ENCODE measurements at places on chromosomes 11 and 22.

- DNase-seq = no peak
These were observed 1.9 kb downstream of the ACR start for GRCh38 chr22:50739894-50740293.

DNA sequence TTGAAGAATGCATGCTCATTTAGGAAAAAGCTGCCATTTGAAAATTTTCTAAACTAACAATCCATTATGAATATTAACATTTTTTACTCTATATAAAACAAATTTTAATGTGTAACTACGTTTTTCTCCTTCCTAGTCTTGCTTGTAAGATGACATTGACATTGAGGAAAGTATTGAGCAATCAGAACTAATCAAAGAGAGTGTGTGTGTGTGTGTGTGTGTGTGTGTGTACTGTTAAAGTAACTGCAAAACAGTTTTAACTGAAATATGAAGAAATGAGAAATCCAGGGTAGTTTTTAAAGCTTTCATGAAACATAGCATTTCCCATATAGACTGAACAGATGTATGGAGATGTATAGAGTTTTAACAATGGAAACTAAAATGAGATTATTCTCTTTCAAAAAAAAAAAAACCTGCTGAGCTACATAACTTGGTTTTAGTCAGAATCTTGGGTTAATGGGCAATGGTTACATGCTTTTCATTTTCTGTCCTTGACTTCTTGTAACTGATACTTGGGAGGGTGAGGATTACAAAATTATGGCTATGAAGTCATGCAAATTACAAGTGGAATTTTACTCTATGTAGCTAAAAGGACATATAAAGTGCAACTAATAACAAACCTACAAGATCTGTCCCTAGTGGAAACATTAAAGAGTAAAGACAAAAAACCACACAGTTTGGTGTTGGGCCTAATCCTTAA, 2.0 kb downstream of the PDGFD start:
- no peak for DNase-seq

GRCh38 chr11:124920870-124921609, 2.0 kb downstream of the HEPN1 start:
- DNase-seq = peak; percentile 75

GRCh38 chr11:130813638-130814037, 102.6 kb downstream of the SNX19 start:
- peak; percentile 67 for DNase-seq

GRCh38 chr11:128924104-128924503, 18.6 kb downstream of the TP53AIP1 start:
- peak; percentile 30 for DNase-seq

DNA sequence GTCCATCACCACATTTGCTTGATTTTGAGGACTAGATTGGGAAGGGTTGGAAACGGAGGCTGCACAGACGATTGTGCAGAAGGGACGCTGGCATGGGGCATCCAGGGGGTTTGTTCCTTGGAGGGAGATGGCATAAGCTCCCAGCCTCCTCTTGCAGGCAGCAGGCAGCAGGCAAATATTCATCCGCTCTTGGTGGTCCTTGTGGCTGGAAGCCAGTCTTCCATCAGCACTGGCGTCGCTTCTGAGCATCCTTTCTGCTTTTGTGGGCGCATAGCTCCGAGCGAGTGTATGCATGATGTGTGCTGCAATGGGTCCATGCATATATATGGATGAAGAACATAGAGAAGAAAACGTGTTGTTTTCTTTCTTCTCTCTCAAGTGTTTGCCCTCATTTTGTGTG, 166.1 kb upstream of the NTM start:
- DNase-seq = no peak

DNA sequence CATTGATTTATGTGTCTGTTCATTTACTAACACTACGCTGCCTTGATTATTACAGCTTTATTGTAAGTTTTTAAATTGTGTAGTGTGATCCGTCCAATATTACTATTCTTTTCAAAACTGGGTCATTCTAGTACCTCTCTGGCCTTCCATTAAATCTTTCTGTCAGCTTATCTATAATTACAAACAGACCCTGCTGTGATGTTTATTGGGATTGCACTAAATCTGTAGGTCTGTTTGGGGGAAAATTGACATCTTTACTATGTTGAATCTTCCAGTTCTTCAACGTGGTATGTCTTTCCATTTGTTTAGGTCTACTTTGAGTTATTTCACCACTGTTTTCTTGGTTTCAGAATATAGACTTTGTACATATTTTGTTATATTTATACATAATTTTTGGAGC, 15.6 kb downstream of the CABIN1 start:
- no peak for DNase-seq

DNA sequence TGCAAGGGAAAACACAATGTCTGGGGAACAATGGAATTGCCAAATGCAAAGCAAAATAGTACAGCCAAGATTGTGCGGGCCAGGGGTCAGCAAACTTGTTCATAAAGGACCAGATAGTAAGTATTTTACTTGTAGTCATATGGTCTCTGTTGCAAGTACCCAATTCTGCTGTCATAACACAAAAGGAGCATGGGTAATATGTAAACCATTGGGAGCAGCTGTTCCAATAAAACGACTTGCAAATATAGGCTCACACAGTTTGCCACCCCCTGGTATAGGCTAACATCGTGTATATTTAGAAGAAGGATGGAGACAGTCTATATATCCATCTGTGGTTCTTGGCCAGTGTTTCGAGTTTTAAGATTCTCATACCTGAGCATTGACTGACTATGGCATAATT, 15.6 kb downstream of the SDHAF2 start:
- DNase-seq = no peak

DNA sequence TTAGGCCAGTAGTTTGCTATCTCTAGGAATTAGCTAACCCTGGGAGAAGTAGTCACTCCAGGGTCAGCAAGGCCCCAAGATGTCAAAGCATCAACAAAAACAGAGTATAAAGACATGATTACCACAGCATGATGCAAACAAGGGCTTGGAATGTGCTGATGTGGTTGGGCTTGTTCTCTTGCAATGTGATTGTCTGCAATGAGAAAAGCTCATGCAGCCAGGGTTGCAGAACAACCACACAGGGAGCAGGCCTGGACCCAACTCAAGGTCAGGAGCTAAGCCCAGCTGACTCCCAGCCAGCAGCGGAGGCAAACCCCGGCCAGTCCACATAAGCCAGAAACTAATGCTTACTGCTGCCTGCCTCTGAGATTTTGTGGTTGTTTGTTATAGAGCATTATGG, 132.4 kb upstream of the ZC3H12C start:
- no peak for DNase-seq

- DNase-seq = no peak
These were observed 14.2 kb upstream of the RFPL2 start for GRCh38 chr22:32219026-32219425.

GRCh38 chr22:44639891-44640617, 62.0 kb upstream of the PRR5 start:
- DNase-seq = no peak

DNA sequence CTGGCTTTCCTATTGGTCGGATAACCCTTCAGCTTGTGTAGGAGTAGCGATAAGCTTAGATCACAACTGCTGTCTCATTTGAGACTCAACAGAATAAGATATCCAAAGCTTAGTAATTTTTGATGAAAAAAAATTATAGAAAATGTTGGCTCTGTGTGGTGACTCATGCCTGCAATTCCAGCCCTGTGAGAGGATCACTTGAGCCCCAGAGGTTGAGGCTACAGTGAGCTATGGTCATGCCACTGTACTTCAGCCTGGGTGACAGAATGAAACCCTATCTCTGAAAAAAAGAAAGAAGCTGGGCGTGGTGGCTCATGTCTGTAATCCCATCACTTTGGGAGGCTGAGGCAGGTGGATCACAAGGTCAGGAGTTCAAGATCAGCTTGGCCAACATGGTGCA, 55.6 kb upstream of the RRM1 start:
- no peak for DNase-seq

- no peak for DNase-seq
These were observed 44.0 kb downstream of the MYO7A start for GRCh38 chr11:77171885-77172665.

DNA sequence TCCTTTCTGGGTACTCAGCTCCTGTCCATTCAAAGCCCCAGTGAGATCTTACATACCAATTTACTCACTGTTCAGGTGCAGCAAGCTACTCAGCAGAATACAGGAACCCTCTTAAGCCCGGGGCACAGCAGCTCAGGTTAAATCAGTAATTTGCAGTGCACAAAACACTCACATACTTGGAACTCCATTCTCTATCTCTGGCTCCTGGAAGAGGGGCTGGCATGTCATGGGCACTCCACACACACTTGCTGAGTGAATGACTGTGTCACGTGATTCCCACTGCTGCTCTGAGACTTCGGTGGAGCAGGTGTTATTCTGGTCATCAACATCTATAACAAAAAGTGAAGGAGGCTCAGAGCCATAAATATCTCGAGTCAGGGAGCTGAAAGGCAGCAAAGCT, 157.3 kb upstream of the BDNF start:
- no peak for DNase-seq

DNA sequence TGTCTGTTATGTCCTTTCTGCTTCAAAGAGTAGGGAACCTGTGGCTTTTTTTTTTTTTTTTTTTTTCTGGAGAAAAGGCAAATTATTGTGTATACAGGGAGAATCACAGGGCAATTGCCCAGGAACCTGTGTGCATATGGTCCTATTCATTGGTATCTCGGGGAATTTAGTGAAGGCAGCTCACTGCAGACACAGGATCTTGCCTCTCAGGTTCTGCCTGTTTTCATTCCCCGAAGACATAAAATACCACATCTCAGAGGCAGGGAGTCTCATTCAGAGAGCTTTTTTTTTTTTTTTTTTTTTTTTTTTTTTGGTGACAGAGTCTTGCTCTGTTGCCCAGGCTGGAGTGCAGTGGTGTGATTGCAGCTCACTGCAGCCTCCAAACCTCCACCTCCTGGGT, 88.3 kb downstream of the OSBP2 start:
- DNase-seq = no peak

- no peak for DNase-seq
These were observed 48.2 kb downstream of the ST3GAL4 start for GRCh38 chr11:126403658-126404057.

DNA sequence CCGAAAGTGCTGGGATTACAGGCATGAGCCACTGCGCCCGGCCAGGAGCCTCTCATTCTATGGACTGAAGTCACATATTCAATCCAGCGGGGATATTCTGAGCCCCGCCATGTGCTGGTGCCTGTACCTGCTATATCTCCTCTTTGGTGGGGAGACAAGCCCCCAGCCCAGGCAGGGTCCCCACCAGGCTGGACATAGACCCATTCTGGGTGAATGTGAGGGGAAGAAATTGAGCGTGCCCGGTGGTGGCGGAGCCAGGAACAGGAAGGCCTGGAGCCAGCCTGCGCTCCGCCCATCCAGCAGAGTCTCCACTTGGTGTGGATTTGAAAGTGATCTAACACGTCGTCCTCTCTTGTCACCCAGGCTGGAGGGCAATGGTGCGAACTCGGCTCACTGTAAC, 38.0 kb upstream of the CSNK1E start:
- no peak for DNase-seq

DNA sequence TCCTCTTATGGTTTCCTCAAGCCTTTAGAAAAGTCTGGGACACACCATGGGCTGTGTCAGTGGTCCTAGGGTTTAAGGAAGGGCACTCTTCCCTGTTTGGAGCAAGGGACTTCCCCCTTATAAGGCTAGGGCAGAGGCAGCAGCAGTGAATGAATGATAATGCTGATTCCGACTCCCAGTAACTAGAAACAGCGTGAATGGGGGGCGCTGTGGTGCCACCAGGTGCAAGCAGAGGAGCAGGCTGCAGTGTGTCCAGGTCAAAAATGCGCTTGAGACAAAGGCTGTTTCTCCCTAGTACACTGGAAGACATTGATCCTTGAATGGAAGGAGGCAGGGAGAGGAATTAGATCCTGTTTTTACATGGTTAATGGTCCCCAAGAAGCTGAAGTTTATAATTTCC, 11.6 kb upstream of the RIC3 start:
- no peak for DNase-seq

DNA sequence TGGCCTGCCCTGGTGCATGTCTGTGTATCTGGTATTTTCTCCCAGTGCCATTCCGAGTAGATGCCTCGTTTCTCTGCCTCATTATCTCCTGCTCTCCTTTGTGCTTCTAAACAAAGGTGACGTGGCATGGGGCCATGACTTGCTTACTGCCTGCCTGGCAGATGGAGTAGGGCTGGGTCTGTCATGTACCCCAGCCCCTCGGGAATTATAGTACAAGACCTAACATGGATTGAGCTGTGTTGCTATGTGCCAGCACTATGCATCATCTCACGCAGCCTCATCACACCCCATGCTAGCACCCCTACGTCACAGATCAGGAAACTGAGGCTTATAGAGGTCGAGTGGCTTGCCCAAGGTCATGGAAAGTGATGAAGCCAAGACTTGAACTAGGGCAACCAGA, 88.1 kb downstream of the GALNT18 start:
- no peak for DNase-seq

DNA sequence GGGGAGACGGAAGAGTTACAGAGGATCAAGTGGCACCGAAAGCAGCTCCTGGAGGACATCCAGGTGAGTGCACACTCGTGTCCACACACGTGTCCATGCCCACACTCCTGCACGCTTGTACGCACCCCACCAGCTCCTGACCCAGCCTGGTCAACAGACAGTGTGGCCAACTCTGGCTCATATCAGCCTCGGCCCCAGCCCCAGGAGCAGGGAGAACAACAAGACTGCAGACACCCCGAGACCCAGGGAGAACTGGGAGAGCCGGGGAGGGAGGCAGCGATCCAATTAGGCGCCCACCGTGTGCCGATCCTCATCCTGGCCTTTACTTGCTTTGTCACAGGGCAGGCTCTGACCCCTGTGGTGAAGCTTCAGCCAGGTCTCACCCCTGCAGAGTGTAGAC, 10.3 kb downstream of the CYTH4 start:
- no peak for DNase-seq

- peak; percentile 37 for DNase-seq
These were observed 37.7 kb downstream of the EIF4ENIF1 start for GRCh38 chr22:31451709-31452571.

DNA sequence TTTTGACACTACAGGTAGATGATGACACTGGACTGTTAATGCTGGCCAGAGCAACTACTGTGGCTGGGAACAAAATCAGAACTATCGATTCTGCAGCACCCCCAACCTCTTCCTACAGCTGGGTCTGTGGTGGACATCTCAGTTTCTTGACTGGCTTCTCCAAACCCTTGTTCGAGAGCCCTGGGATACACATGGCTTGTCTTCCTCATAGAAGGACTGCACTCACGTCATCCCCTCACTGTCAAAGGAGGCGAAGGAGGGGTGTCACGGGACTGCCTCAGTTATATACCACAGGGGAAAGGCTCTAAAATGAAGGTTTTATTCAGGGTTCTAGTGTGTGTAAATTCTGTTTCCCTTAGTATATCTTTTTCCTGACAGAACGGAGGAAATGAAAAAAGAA, 44.9 kb downstream of the PITPNB start:
- no peak for DNase-seq

DNA sequence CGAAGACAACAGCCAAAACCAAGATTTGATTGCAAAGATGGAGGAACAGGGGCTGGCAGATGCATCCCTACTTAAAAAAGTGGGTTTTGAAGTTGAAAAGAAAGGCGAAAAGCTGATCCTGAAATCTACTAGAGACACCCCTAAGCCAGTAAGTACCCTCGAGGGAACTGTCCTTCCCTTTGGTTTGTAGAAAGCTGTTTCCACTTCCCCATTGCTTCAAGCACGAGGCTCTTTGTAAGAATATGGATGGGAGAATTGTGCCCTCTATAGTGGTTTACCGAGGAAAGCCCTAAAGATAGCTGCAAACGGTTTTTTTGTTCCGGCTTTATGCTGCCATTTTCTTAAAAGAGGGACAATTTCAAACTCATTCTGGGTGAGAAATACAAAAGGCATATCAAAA, 133.9 kb downstream of the WNT7B start:
- DNase-seq = no peak

- DNase-seq = no peak
These were observed 143.0 kb upstream of the SORL1-AS1 start for GRCh38 chr11:121595717-121596161.

- no peak for DNase-seq
These were observed 69.6 kb downstream of the RAB30 start for GRCh38 chr11:83002053-83002452.
